ENCODE measurements at places on chromosomes 2 and 18.

DNA sequence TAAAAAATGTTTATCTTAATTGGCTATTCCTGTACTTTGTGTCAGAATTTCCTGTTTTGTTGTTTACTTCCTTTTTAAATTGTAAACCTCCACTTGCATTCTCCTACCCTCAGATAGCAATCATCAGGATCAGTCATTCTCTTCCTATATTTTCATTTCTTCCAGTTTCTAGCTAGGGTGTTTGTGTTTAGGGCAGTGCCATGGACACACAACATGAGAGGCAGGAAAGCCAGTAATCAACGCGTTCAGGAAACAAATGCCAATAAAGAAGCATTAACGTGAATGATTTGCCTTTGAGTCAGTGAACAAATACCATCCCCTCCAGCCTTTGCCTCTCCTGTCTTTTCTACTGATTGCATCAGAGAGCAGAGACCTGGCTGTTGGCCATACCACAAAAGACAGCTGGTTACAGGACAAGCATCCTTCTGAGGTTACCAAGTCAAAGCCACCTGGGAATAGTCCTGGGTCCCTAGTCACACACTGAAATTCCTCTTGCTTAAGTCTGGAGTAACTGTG, 56.7 kb upstream of the FHL2 start:
- no peak for DNase-seq

GRCh38 chr2:47520302-47520630, 117.3 kb downstream of the MSH2 start:
- no peak for DNase-seq

DNA sequence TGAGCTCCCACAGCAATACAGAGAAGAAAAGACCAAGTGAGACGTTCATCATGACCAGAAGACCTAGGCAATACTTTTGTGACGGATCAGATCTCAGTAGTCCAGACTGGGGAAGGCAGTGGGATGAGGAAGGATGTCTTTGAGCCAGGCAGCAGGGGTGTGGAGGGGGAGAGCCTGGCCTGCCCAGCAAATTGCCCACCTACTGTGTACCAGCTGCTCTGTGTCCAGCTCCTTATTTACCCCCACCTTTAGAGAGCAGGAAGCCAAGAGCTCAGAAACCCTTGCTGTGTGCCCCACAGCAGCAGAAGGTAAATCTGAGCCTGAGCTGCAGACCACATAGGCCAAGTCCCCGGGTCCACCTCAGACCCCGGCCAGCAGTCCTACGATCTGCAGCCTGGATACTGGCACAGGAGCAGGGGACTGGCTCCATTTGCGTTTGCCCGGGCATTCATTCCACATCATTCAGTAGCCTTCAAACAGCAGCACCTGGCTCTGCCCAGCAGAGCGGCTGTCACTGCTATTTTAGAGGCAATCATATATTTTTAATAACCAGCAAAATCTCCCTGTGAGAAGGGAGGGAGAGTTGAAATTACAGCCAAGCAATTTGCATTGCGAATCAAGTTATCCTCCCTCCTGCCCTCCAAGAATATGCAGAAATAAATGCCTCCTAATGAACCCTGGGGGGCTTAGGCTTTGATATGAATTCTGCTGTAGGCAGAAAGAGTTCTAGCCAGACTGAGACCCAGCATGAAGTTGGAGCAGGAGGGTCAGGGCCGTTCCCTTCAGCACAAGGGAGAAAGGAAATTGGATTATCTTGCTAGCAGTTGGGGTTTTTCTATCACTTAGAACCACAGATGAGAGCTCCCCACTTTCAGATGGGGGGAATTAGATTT, 110.0 kb upstream of the FZD7 start:
- DNase-seq, result no peak

DNA sequence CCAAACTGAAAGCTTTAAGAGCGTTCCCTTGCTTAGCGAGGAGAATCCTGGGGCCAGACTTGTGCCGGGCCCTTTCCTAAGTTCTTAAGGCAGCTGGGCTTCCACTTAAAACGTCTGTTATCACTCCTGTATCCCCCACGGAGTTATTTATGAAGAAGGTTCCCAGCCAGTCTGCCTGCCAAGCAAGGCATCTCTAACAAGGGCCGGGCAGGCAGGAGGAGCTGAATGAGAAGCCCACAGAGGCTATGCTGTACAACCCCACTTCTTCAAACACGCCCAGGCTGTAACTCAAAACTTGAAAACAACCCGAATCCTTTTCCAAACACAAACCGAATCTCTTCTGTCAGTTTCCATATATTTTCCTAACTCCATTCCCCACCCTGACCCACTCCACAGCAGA, 39.0 kb upstream of the ZFP36L2 start:
- no peak for DNase-seq

DNA sequence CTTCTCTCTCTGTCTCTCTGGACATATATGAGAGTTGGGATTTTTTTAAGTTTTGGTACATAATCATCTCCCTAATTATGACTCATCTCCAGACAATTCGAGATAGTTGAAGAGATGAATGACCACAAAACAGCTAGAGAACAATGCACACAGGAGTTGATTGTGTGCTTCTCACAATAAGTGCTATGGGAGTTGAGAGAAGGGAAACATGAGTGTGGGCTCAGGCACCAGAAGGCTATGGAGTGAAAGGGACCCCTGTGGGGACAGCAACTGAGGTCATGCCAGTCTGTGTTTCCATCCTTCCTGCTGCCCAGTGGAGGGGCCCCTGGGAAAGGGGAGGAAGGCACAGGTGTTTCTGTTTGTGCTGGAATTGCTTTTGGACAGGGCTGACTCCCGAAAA, 6.5 kb upstream of the YWHAQ start:
- DNase-seq, result no peak

DNA sequence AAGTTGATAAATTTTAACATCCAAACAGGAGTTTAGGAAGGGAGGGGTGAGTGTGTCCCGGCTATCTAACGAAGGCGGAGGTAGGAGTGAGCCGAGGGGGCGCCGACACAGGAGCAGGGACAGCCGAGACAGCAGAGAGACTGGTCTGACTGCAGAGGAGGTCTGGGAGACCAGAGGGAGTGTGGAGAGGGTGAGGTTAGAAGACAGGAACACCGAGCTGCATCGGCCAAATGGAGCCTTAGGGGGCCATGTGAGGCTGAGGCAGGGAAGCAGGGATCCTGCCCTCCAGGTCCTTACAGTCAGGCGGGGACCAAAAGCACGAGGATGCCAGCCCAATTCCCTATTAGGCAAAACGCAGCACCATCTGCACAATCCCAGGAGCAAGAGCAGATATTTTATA, 67.0 kb downstream of the SFXN5 start:
- DNase-seq, result no peak

GRCh38 chr2:3256157-3256556, 121.5 kb downstream of the EIPR1 start:
- no peak for DNase-seq

- no peak for DNase-seq
These were observed 42.1 kb downstream of the FARSB start for GRCh38 chr2:222613715-222614331.

DNA sequence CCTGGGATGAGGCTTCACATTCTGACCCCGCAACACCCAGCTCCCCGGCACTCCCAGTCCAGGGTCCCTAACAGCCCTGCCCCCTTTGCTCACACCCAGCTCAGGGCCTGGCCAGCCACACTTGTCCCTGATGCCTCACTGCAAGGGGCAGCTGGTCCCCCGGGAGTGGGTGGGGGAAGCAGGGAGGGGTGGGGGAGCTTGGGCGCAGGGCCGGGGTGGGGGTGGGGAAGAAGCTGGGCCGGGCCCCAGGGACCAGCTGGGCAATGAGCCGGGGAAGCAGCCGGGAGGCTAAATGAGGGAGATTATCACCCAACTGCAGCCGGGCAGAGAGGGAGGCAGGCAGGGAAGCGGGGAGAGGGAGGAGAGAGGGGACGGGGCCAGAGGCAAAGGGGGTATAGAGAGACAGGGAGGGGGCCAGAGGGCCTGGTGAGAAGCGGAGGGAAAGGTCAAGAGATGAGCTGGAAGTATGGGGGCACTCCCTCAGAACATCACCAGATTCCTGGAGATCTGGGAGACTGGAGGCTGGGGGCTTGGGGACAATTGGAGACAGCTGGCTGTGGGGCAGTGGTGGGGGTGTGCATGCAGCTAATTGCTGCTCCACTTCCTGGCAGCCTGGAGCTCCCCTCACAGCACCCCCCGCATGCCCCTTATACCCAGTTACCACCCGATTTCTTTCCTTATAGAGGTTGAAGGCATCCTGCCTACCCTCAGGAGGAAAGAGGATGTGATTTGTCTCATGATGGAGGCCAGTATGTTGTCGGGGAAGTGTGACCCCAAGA, 2.5 kb upstream of the ASIC4 start:
- DNase-seq, result no peak

DNA sequence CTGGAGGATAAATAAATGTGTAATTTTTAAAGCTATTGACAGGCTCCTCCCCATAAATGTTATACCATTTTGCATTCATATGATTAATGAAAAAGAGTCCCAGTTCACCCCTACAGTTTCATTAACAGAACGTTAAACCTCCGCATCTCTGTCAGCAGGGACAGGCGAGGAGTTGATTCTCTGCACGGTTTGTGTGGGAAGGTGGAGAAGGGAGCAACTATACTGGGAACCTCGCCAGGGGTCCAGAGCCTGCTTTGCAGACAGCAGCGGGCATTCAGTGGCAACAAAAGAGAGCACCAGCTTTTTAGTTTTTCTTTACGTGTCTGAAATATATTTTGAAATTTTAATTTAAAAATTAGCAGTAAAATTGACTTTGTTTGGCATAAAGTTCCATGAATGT, 101.4 kb downstream of the FARSB start:
- no peak for DNase-seq
